Chondrocyte (in vitro differentiated cells): ENCODE measurements at places on chromosomes 4 and X. TPM values are rescaled to one million over a fixed set of nuclear protein-coding genes. Genes with fewer than 3 reads are reported as not detected.

- no peak overlapping the region for H3K27ac ChIP-seq
- H3K36me3 ChIP-seq = no peaks in the 10 kb centered on the region
- peaks cover 32% of the 10 kb centered on the region for H3K27me3 ChIP-seq
- peaks cover 16% of the 10 kb centered on the region for H3K4me1 ChIP-seq
Observed at GRCh38 chr4:8128100-8128856, 30.3 kb downstream of the ABLIM2 start.

DNA sequence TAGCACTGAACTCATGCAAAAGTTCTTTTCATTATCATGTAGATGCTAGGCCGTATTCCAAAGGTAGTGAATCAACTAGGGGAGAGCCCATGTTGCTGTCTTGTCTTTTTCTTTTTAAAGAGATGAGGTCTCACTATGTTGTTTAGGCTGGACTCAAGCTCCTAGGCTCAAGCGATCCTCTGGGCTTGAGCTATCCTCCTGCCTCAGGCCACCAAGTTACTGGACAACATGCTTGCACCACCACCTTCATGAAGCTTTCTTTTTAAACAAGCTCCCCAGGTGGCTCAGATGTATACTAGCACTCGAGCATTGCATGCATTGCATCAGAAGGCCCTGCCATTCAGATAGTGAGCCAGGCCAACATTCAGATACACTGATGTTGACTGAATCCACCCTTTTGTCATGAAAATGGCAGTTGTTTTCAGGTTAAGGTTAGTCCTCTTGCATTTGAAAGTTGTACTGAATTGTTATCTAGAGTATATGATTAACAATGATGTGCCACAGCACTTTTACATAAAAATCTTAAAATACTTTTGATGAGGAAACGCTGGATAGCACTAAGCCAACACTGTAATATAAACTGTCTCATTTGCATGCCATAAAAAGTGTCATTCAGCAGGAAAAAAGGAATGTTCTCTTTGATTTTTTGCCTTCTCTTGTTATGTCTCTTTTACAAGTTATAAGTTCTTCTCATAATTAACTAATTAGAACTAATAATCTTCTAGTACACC, 76.7 kb downstream of the FNIP2 start:
- no peaks in the 10 kb centered on the region for H3K27me3 ChIP-seq
- H3K36me3 ChIP-seq = peaks cover 14% of the 10 kb centered on the region
- no peak for DNase-seq

The TMSB15C gene
- total RNA-seq = 3.4 to 4.5 TPM (median 4.3 TPM) in 3 replicates

- no peaks in the 10 kb centered on the region for H3K27me3 ChIP-seq
- no peak overlapping the region for H3K27ac ChIP-seq
- no peak for DNase-seq
- no peak overlapping the region for H3K4me3 ChIP-seq
- no peaks in the 10 kb centered on the region for H3K4me1 ChIP-seq
Observed at GRCh38 chrX:73126240-73126639, 46.9 kb upstream of the PABPC1L2A start.

GRCh38 chrX:100356351-100356896, 53.6 kb downstream of the PCDH19 start:
- DNase-seq = no peak
- H3K36me3 ChIP-seq = no peaks in the 10 kb centered on the region
- H3K27me3 ChIP-seq = no peaks in the 10 kb centered on the region

The MAGEE2 gene
- total RNA-seq = not detected in 3 replicates

The RIBC1 gene
- 0.38 to 0.99 TPM (median 0.60 TPM) in 3 replicates for total RNA-seq

The USP38 gene
- 17.8 to 21.2 TPM (median 18.9 TPM) in 3 replicates for total RNA-seq

GRCh38 chrX:71224098-71224708, 1.2 kb downstream of the GJB1 start:
- H3K4me3 ChIP-seq = no peak overlapping the region
- no peak overlapping the region for H3K27ac ChIP-seq
- H3K36me3 ChIP-seq = no peaks in the 10 kb centered on the region
- H3K4me1 ChIP-seq = no peaks in the 10 kb centered on the region

The ANKRD50 gene
- 47.2 to 54.4 TPM (median 47.8 TPM) in 3 replicates for total RNA-seq

The PWWP3B gene
- total RNA-seq = 1.1 to 2.1 TPM (median 1.1 TPM) in 3 replicates

The DUSP21 gene
- total RNA-seq = not detected in 3 replicates

GRCh38 chrX:17527135-17527701, 152.2 kb downstream of the NHS start:
- no peaks in the 10 kb centered on the region for H3K36me3 ChIP-seq
- peaks cover 55% of the 10 kb centered on the region for H3K4me1 ChIP-seq
- H3K27ac ChIP-seq = no peak overlapping the region
- DNase-seq = no peak
- no peak overlapping the region for H3K4me3 ChIP-seq

DNA sequence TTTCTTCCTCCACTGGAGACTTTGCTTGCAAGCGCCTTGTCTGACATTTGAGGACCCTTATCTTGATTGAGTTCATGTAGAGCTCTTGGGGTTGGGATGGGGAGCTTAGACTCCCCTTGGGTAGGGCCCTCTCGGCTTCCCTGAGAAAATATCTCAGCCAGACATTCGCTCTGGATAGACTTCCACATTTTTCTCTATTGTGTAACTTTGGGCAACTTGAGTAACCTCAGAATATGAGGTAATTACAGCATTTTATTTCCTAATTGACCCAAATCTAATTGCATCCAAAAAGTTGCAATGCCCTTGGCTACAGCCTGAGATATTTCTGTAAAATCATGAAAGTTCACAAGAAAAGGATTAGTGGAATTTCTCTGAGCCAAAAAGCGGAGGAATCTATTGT, 102.8 kb upstream of the MXRA5 start:
- H3K4me1 ChIP-seq = peaks cover 18% of the 10 kb centered on the region
- DNase-seq = no peak
- H3K27ac ChIP-seq = no peak overlapping the region
- no peaks in the 10 kb centered on the region for H3K36me3 ChIP-seq

The KLHL4 gene
- total RNA-seq = 2.0 to 2.6 TPM (median 2.0 TPM) in 3 replicates

- H3K27me3 ChIP-seq = no peaks in the 10 kb centered on the region
- H3K36me3 ChIP-seq = no peaks in the 10 kb centered on the region
- H3K4me1 ChIP-seq = peaks cover 12% of the 10 kb centered on the region
- no peak for DNase-seq
- no peak within 1 kb of the TSS for H3K27ac ChIP-seq
Observed at GRCh38 chr4:88158489-88159228, at the start of gene ABCG2. Gene ABCG2, minus strand, starts transcription at chr4:88158639. Its CDS starts 18,644 bp downstream, at chr4:88139995.

DNA sequence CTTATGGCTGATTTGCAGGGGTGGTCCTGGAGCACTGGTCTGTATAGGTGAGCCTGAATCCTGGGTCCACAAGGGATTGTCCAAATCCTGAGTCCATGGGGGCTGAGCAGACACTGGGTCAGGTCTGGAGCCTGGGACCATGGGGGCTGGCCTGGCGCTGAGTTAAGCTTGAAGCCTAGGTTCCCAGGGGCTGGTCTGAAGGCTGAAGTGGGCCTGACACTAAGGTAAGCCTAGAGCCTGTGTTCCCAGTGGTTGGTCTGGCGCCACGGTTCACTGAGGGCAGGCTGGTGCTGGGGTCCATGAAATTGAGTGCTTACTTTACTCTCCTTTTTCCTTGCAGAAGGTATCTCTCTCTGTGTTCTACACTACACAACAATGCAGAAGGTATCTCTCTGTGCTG, 155.8 kb downstream of the RBM46 start:
- no peak overlapping the region for H3K4me3 ChIP-seq
- DNase-seq = no peak
- no peak overlapping the region for H3K27ac ChIP-seq
- no peaks in the 10 kb centered on the region for H3K4me1 ChIP-seq

DNA sequence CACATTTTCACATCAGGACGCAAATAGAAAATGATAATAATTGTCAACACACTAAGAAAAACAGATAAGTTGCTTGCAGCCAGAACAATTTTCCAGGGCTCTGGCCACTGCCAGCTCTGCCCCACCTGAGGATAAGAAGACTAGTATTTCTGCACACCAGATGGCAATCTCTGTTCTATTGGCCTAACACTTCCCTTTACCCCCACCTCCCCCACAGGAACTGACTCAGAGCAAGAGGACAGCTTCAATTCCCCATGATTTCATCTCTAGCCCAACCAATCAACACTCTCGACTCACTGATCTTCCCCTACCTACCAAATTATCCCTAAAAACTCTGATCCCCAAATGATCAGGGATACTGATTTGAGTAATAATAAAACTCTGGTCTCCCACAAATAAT, 164.0 kb downstream of the SMARCA1 start:
- peaks cover 9% of the 10 kb centered on the region for H3K36me3 ChIP-seq
- H3K27ac ChIP-seq = no peak overlapping the region
- H3K27me3 ChIP-seq = no peaks in the 10 kb centered on the region
- H3K4me3 ChIP-seq = no peak overlapping the region
- no peak for DNase-seq
- H3K4me1 ChIP-seq = no peaks in the 10 kb centered on the region

- no peak overlapping the region for H3K4me3 ChIP-seq
- H3K27me3 ChIP-seq = no peaks in the 10 kb centered on the region
- no peak for DNase-seq
- no peaks in the 10 kb centered on the region for H3K36me3 ChIP-seq
Observed at GRCh38 chr4:101183666-101184373, 163.5 kb downstream of the PPP3CA start.

GRCh38 chr4:17517664-17518063, 2.7 kb downstream of the CLRN2 start:
- no peaks in the 10 kb centered on the region for H3K36me3 ChIP-seq
- H3K27me3 ChIP-seq = peaks cover 25% of the 10 kb centered on the region
- no peak overlapping the region for H3K4me3 ChIP-seq
- no peak overlapping the region for H3K27ac ChIP-seq
- H3K4me1 ChIP-seq = peaks cover under 1% of the 10 kb centered on the region

GRCh38 chr4:106707776-106708463, 328.2 kb downstream of the DKK2 start:
- H3K36me3 ChIP-seq = peaks cover 4% of the 10 kb centered on the region
- peaks cover 5% of the 10 kb centered on the region for H3K27me3 ChIP-seq
- no peak overlapping the region for H3K4me3 ChIP-seq

The AIMP1 gene
- 37.4 to 42.8 TPM (median 37.9 TPM) in 3 replicates for total RNA-seq

DNA sequence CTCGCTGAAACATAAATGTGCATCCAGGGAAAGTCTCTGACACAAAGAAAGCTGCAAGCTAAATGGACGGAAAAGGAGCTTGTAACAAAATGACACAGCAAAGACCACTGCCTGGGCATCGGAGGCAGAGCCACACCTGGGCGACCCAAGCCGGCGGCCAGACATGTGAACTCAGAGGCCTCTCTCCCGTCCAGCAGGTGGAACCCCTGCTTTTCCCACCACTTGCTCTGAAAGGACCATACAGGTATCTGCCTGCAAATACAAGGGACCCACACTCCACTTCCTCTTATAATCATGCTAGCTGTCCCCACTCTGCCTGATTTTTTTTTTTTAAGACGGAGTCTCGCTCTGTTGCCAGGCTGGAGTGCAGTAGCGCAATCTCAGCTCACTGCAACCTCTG, 12.0 kb downstream of the CPLX1 start:
- H3K4me1 ChIP-seq = no peaks in the 10 kb centered on the region
- H3K27me3 ChIP-seq = peaks cover 50% of the 10 kb centered on the region
- H3K36me3 ChIP-seq = no peaks in the 10 kb centered on the region
- DNase-seq = peak; percentile 59
- no peak overlapping the region for H3K4me3 ChIP-seq

GRCh38 chr4:128357286-128357685, 69.7 kb upstream of the PGRMC2 start:
- peak overlapping the region; percentile 2 for H3K27ac ChIP-seq
- peaks cover 59% of the 10 kb centered on the region for H3K4me1 ChIP-seq
- no peak overlapping the region for H3K4me3 ChIP-seq

DNA sequence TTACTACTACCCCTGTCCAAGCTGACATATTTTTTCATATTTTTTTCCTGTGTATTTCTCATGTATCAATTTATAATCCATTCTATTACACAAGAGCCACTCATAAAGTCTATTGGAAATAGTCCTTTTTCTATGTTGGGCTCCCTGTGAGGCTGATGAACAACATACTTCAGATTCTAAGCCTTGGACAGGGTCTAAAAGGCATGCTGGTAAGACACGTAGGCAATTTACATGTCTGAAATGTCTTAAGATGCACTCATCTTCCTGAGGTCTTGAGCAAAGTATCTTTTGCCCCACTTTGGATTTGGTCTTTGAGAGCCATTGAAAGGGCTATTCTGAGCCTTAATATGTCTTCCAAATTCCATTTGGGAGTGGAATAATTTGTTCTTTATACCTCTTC, 31.8 kb downstream of the OCIAD1 start:
- H3K4me3 ChIP-seq = no peak overlapping the region
- peaks cover 10% of the 10 kb centered on the region for H3K36me3 ChIP-seq
- no peak overlapping the region for H3K27ac ChIP-seq
- H3K4me1 ChIP-seq = no peaks in the 10 kb centered on the region
- no peak for DNase-seq

The AWAT1 gene
- total RNA-seq = not detected in 3 replicates

GRCh38 chr4:40874901-40875300, 125.1 kb downstream of the NSUN7 start:
- H3K4me3 ChIP-seq = no peak overlapping the region
- peaks cover 20% of the 10 kb centered on the region for H3K36me3 ChIP-seq
- peaks cover 20% of the 10 kb centered on the region for H3K4me1 ChIP-seq
- DNase-seq = no peak

- no peak overlapping the region for H3K4me3 ChIP-seq
- H3K27ac ChIP-seq = no peak overlapping the region
- H3K4me1 ChIP-seq = peaks cover 19% of the 10 kb centered on the region
- DNase-seq = no peak
- H3K36me3 ChIP-seq = no peaks in the 10 kb centered on the region
Observed at GRCh38 chrX:19718642-19719041, 168.8 kb downstream of the SH3KBP1 start.

GRCh38 chr4:139655116-139655515, 10.5 kb upstream of the MGST2 start:
- no peak overlapping the region for H3K4me3 ChIP-seq
- no peak overlapping the region for H3K27ac ChIP-seq
- H3K27me3 ChIP-seq = no peaks in the 10 kb centered on the region

DNA sequence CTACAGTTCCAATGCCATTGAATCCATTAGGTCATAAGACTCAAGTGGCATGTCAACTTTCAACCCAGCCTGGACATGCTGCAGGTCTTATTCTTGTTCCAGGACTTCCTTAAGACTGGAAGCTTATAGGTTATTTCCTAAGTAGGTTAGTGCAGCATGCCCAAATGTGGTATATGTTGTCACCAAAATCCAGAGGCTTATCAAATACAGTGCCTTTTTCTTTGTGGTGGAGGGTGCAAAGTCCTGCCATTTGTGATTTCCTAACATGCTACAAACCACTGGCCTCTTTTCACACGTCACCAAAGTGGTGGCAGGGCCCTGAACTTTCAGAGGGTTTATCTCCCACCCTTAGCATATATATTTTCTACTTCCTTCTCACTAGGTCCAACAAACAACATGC, 9.7 kb upstream of the TMEM184C start:
- DNase-seq = no peak
- H3K4me3 ChIP-seq = no peak overlapping the region
- H3K36me3 ChIP-seq = no peaks in the 10 kb centered on the region

GRCh38 chr4:82367438-82368097, 6.2 kb downstream of the HNRNPD start:
- no peak overlapping the region for H3K4me3 ChIP-seq
- H3K4me1 ChIP-seq = peaks cover 68% of the 10 kb centered on the region
- no peaks in the 10 kb centered on the region for H3K27me3 ChIP-seq
- peaks cover 3% of the 10 kb centered on the region for H3K36me3 ChIP-seq

The RASSF6 gene
- total RNA-seq = not detected in 3 replicates

The GPRASP2 gene
- total RNA-seq = 10.7 to 11.5 TPM (median 11.0 TPM) in 3 replicates

GRCh38 chrX:41301438-41301824, 32.5 kb upstream of the DDX3X start:
- H3K4me3 ChIP-seq = no peak overlapping the region
- H3K27me3 ChIP-seq = no peaks in the 10 kb centered on the region
- DNase-seq = no peak
- peak overlapping the region; percentile 41 for H3K27ac ChIP-seq
- H3K4me1 ChIP-seq = peaks cover 31% of the 10 kb centered on the region

The TRPC3 gene
- 0.20 to 0.39 TPM in 2 of 3 replicates, not detected in the other for total RNA-seq
